BJ (cell line): ENCODE measurements at places on chromosomes 2 and 18.

- DNase-seq = no peak
Observed at GRCh38 chr2:216388046-216388884, 16.0 kb upstream of the MARCHF4 start.

GRCh38 chr18:45569566-45570275, 45.6 kb upstream of the SLC14A2 start:
- no peak for DNase-seq

DNA sequence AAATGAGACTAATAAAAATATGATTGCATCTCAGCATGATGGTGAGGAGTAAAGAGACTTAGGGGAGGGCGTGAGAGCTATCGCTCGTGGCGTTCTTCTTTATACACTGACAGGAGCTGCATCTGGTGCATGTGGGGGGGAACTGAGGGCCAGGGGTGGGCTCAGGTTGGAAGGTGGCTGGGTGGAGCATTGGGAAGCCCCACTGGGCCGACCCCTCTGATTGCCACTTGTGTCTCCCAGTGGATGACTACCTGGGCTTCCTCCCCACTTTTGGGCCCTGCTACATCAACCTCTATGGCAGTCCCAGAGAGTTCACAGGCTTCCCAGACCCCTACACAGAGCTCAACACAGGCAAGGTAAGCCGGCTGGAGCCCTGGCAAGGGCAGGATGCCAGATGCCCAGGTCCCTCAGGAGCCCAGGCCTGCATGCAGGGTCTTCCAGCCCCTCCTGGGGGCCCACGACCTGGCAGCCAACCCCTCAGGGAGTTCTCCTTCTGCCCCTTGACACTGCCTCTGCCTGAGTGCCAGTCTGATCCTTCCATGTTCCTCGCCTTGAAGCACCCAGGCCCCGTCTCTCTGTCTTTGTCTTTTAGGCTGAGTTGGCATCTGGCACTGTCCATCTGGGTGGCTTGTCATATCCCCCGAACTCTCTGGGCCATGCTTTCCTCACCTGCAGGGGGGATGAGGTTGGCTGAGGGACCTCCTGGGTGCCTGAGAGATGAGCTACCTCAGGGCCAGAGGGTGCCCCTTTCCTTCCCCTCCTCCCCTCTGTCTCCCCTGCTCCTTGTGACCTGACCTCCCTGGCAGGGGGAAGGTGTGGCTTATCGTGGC, 97.7 kb downstream of the DYSF start:
- no peak for DNase-seq

GRCh38 chr2:17995593-17995992, 117.1 kb downstream of the KCNS3 start:
- no peak for DNase-seq

- no peak for DNase-seq
Observed at GRCh38 chr2:70084973-70085710, 2.1 kb upstream of the PCBP1 start.

GRCh38 chr2:180734382-180734781, 246.0 kb upstream of the UBE2E3 start:
- DNase-seq = no peak

DNA sequence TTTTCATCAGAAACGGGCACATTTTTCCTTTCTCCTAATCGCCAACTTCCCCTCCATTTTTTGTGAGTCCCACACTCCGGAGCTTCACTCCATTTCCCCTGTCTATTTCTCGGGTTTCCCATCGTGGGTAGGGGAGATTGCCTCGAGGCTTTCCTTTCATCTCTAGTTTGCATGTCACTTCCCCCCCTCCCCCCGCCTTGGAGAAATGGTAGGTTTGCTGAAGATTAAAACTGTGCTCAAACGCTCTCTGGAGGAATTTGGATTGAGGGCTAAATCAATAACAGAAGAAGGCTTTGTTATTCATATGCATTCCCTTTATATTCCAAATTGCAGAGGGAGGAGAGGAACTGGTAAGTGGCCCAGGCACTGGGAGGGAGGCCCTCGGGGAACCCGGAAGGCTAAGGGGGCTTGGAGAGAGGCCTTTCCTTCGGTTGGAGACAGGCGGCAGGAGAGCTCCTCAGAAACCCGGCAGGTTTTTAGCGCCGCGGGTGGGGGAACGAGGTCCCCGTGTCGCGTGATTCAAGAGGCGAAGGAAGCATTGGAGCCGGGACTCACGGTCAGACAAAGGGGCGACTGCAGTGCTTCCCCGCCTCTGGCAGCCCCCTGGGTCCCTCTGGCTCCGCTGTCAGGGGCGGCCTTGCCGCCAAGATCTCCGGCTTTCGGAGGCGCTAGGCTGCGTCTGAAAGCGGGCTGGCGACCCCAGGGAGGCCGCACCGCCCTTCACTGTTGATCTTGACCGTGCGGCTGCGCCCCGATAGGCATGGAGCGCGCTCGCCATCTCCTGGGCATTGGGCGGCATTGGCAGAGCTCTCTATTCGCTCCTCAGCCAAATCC, 2.4 kb upstream of the HOXD12 start:
- DNase-seq = no peak

DNA sequence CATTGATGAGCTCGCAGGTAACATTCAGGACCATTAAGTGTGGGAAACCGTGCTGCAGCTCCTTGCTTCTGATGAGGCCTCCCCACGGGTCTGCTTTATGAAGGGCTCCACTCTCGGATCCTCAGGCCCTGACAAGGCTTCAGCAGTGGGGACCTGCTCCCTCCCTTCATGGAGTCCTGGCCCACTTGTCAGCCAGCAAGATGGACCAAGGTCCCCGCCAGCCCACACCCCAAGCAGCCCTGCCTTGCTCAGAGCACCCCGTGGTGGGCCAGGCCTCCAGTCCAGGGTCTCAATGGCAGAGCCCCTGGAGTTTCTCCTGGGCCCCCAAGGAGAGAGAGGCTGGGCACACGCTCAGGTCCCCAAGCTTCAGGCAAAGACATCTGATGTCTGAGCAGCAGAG, 41.5 kb downstream of the CROCC2 start:
- no peak for DNase-seq

- no peak for DNase-seq
Observed at GRCh38 chr2:233519787-233520611, 46.6 kb downstream of the USP40 start.

DNA sequence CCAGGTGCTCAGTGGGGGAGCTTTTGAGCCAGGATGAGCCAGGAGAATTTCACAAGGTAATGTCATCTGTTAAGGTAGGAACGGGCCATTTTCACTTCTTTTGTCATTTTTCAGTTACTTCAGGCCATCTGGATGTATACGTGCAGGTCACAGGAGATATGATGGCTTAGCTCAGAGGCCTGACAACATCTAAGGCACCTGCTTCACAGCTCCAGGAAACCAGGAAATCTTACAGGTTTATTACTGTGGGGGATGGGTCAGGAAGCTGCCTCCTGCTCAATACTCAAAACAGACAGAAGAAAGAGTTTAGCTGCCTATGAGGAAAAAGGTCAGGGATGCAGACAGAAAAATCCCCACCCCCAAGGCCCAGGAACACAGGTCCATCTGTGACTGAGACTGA, 364.3 kb upstream of the LRP1B start:
- DNase-seq = no peak

- DNase-seq = no peak
Observed at GRCh38 chr18:5964596-5964995, 69.3 kb upstream of the TMEM200C start.

DNA sequence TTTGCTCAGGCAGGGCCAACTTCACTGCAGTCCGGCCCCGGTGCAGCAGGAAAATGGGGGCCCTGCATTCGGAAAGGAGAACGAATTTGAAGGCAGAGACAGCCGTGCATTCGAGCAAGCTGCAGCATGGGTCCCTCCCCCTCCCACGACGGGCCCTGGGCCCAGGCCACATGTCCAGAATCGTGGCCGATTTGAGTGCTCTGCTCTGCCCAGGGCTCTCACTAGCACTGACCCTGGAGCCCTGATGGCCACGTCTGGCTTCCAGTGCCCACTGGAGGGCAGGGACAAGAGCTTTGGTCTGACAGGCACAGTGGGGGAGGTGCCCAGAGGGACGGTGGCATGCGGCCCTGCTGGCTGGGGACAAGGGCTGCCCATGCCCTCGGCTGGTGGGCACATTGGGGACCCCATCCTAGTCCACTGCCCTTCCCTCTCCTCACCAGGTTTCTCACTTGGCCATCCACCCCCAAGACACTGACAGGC, 14.4 kb upstream of the KLHL30 start:
- DNase-seq = no peak

GRCh38 chr2:237391140-237391539, 22.8 kb downstream of the COL6A3 start:
- DNase-seq = no peak

GRCh38 chr2:100427627-100428258, 10.3 kb upstream of the CHST10 start:
- no peak for DNase-seq

- no peak for DNase-seq
Observed at GRCh38 chr18:9906481-9906880, 7.3 kb upstream of the VAPA start.

GRCh38 chr2:39390216-39390615, 46.9 kb downstream of the MAP4K3 start:
- no peak for DNase-seq

GRCh38 chr2:60557486-60557864, 4.0 kb upstream of the BCL11A start:
- no peak for DNase-seq

DNA sequence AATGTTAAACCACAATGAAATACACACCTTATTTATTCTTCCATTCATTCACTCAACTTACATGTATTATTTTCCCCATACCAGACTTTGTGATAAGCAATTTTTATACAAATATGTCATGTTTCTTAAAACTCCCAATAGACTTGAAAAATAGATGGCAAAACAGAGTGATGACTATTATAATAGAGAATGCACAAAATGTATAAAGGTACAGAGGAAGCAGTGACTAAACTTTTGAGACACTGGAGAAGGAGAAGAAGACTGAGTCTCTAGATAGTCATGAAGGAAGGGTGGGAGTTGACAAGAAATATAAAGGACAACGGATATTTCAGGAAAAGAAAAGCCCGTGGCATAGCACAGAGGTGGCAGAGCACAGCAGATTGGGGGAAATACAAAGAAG, 198.1 kb upstream of the SLC39A10 start:
- DNase-seq = no peak

GRCh38 chr2:129906139-129906860, 73.2 kb upstream of the RAB6C start:
- no peak for DNase-seq

- peak; percentile 75 for DNase-seq
Observed at GRCh38 chr2:177753682-177754491, 318.7 kb downstream of the PDE11A start.

DNA sequence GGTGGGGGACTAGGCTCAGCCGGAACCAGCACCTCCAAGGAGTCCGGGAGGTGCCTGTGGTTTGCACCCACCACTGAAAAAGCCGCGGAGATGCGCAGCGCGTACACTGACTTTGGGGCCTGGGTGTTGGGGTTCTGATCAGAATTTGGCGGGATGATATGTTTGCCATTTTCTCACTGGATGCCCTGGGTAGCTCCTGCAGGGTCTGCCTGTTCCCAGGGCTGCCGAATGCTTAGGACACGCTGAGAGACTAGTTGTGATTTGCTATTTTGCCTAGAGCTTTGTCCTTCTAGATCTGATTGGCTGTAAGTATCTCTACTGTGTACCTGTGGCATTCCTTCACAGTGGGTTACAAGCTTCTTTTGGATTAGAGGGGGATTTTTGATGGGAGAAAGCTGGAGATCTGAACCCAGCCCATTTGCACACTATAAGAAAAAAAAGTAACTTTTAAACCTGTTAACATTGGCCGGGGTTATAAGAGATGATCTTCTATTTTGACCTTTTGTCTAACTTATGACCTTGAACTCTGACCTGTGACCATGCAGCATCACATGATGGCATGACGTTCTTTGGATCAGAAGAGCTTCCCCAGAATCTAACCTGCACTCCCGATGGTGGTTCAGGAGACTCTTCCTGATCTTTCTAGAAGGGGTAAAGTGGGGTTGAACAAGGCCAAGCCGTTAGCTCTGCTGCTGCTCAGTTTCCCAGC, 1.6 kb downstream of the KCNE4 start:
- no peak for DNase-seq

GRCh38 chr2:223314811-223315210, 262.8 kb downstream of the KCNE4 start:
- no peak for DNase-seq

DNA sequence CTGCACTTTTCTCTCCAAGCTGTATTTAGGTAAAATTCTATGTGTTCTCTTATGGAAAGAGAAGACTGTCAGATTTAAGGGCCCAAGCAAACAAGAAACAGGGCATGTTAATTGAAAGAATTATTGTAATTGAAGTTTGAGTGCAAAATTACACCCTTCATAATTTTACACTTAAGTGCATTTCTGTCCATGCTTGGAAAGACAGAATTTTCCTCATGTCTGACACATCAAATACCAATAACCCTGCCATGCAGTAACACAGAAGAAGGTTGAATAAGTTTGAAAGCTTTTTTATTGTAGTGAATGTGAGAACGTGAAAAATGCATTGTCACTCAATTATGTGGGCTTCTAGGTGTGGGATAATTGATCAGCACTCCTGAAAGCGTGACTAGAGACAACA, 52.9 kb upstream of the PARD3B start:
- DNase-seq = no peak

GRCh38 chr2:193496786-193497185, 1302.1 kb upstream of the TMEFF2 start:
- DNase-seq = no peak
